ENCODE measurements at places on chromosomes 2 and 18.
A peak's percentile ranks its signal among the peaks of the same experiment; 100 is the strongest.

DNA sequence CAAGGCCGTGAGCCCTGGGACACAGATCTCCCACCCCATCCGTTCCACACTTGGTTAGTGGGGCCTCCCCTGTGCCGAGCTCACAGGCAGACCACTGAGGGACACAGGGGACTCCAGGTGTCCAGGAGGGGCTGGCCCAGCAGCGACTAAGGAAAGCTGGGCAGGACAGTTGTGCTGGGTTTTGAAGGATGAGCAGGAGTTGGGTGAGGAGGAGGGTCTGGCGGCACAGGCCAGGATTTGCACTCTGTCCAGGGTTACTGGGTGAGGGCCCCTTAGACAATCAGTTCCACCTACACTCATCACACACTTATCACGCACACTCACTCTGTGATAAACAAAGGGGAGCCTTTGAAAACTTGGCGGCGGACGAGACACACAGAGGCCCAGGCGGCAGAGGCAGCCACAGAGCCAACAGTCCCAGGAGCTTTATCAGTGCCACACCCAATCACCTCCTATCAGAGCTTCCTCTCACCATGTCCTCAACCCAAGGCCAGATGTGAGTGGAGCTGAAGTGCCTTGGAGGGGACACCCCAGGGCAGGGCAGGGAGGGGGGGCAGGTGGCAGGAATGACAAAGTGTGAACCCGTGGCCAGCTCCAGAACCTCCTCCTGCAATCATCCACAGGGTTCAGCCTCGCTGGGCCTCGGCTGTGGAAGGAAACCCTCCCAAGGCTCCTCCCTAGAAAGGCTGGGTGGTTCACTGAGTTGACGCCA is 26.6 kb downstream of the BIN1 start:
- H3K4me1 ChIP-seq: peaks cover 94% of the 10 kb centered on the region
- peak overlapping the region; percentile 87 for H3K4me3 ChIP-seq
- peak overlapping the region; percentile 89 for H3K27ac ChIP-seq
- H3K36me3 ChIP-seq: peaks cover 10% of the 10 kb centered on the region
- H3K27me3 ChIP-seq: no peaks in the 10 kb centered on the region
- ATAC-seq: peak; percentile 65

- no peaks in the 10 kb centered on the region for H3K27me3 ChIP-seq
- ATAC-seq: no peak
- no peak overlapping the region for H3K4me3 ChIP-seq
- H3K36me3 ChIP-seq: peaks cover 30% of the 10 kb centered on the region
Observed at GRCh38 chr2:157857881-157858280, 18.2 kb downstream of the ACVR1 start.

DNA sequence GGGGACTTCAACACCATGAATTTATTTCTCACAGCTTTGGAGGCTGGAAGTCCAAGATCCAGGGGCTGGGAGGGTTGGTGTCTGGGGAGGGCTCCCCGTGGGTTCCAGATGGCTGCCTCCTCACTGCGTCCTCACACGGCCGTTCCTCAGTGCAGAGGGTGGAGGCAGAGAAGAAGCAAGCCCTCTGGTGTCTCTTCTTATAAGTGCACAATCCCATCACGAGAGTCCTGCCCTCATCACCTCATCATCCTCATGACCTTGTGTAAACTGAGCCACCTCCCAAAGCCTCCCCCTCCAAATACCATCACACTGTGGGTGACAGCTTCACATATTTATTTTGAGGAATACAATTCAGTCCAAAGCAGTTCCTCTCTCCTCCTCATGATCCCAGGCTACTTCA is 26.3 kb downstream of the TMEM163 start:
- ATAC-seq: peak; percentile 80
- H3K4me3 ChIP-seq: no peak overlapping the region
- no peak overlapping the region for H3K27ac ChIP-seq
- H3K36me3 ChIP-seq: no peaks in the 10 kb centered on the region

DNA sequence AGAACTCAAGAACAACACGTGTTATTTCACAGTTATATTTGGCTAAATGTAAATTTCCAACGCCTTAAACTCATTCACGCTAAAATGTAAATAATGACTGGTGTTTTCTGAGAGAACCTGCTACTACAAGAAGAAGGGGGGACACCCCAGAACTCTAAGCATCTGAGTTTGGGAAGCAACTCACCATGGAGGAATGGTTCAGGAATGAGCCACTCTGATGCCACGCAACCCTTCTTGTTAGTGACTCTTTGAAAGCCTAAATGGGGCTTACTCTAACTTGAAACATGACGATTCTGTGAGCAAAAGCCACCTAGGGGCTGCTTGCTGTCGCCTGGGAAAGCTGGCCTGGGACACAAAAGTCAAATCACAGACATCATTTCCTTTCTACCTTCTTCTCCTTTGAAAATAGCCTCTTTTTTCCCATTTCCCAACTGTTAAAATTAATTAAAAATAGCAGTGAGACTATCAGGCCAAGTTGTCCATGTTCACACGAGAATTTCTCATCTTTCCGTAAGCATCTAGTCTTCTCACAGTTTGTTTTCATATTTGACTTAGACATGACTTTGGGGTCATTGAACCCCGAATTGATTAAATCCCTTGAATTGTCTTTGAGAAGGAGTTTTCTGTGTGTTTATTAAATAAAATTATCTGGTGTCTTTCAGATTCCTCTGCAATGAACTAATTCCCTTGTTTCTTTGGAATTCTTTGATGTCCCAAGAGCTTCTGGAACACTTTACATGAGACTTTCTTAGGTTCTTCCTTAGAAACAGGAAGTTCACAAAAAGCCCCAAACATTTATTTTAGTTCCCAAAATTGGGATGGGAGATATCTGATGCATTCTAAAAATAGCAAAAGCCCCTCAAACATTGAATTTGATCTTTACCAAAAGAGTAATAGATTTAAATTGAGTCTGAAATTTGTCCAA is 75.5 kb upstream of the CABLES1 start:
- peaks cover 17% of the 10 kb centered on the region for H3K27me3 ChIP-seq
- no peaks in the 10 kb centered on the region for H3K4me1 ChIP-seq
- no peak for ATAC-seq
- H3K4me3 ChIP-seq: no peak overlapping the region
- no peaks in the 10 kb centered on the region for H3K36me3 ChIP-seq
- H3K27ac ChIP-seq: no peak overlapping the region

- no peaks in the 10 kb centered on the region for H3K27me3 ChIP-seq
- H3K36me3 ChIP-seq: peaks cover 67% of the 10 kb centered on the region
- no peaks in the 10 kb centered on the region for H3K4me1 ChIP-seq
Observed at GRCh38 chr2:126681505-126681904, 25.5 kb downstream of the GYPC start.

- no peaks in the 10 kb centered on the region for H3K27me3 ChIP-seq
- peaks cover 36% of the 10 kb centered on the region for H3K4me1 ChIP-seq
- no peak overlapping the region for H3K4me3 ChIP-seq
- no peak for ATAC-seq
- H3K27ac ChIP-seq: peak overlapping the region; percentile 82
Observed at GRCh38 chr2:197378086-197378485, 56.7 kb downstream of the SF3B1 start.

GRCh38 chr18:2824865-2825264 is 21.9 kb upstream of the EMILIN2 start:
- no peak overlapping the region for H3K4me3 ChIP-seq
- H3K36me3 ChIP-seq: no peaks in the 10 kb centered on the region
- no peaks in the 10 kb centered on the region for H3K4me1 ChIP-seq
- H3K27ac ChIP-seq: no peak overlapping the region
- no peak for ATAC-seq

- H3K4me3 ChIP-seq: no peak overlapping the region
- H3K27ac ChIP-seq: no peak overlapping the region
- H3K36me3 ChIP-seq: no peaks in the 10 kb centered on the region
- H3K4me1 ChIP-seq: no peaks in the 10 kb centered on the region
- peaks cover 51% of the 10 kb centered on the region for H3K27me3 ChIP-seq
- ATAC-seq: no peak
Observed at GRCh38 chr2:202016579-202017227, 17.0 kb upstream of the FZD7 start.

DNA sequence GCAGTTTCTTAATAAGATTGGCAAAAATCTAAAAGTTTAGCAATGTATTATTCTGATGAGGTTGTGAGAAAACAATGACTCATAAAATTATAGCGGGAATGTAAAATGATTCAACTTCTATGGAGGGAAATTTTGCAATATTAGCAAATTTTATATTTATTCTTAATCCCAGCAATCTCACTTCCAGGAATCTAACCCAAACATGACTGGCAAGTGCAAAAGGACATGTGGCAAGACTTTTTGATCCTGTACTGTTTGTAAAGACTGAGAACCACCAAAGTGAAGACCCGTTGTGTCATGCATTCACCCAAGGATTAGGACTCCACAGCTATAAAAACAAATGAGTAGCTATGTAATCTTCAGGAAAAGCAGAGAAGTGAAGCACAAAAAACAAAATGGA is 234.8 kb upstream of the KYNU start:
- H3K27me3 ChIP-seq: no peaks in the 10 kb centered on the region
- H3K27ac ChIP-seq: no peak overlapping the region
- no peaks in the 10 kb centered on the region for H3K36me3 ChIP-seq
- no peak overlapping the region for H3K4me3 ChIP-seq
- no peaks in the 10 kb centered on the region for H3K4me1 ChIP-seq

- peak overlapping the region; percentile 81 for H3K27ac ChIP-seq
- ATAC-seq: no peak
- H3K27me3 ChIP-seq: no peaks in the 10 kb centered on the region
- no peaks in the 10 kb centered on the region for H3K36me3 ChIP-seq
Observed at GRCh38 chr2:174552880-174553279, 44.7 kb downstream of the WIPF1 start.

GRCh38 chr2:16031848-16032159 is 91.5 kb downstream of the MYCN start:
- H3K4me1 ChIP-seq: no peaks in the 10 kb centered on the region
- H3K4me3 ChIP-seq: no peak overlapping the region
- H3K27ac ChIP-seq: no peak overlapping the region
- ATAC-seq: no peak
- H3K27me3 ChIP-seq: no peaks in the 10 kb centered on the region

DNA sequence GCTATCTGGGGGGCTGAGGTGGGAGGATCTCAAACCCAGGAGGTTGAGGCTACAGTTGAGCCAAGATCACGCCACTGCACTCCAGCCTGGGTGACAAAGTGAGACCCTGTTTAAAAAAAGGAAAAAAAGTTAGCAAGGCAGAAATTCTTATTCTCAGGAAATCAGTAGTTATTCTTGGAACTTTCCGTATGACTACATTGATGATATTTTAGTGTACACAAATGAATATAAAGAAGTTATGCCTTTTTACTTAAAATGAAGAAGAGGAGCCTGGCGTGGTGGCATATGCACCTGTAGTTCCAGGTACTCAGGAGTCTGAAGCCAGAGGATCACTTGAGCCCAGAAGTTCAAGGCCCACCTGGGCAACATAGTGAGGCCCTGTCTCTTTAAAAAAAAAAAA is 7.4 kb downstream of the SPDYA start:
- no peak for ATAC-seq
- no peak overlapping the region for H3K27ac ChIP-seq
- H3K27me3 ChIP-seq: no peaks in the 10 kb centered on the region
- H3K4me3 ChIP-seq: no peak overlapping the region
- H3K36me3 ChIP-seq: no peaks in the 10 kb centered on the region

DNA sequence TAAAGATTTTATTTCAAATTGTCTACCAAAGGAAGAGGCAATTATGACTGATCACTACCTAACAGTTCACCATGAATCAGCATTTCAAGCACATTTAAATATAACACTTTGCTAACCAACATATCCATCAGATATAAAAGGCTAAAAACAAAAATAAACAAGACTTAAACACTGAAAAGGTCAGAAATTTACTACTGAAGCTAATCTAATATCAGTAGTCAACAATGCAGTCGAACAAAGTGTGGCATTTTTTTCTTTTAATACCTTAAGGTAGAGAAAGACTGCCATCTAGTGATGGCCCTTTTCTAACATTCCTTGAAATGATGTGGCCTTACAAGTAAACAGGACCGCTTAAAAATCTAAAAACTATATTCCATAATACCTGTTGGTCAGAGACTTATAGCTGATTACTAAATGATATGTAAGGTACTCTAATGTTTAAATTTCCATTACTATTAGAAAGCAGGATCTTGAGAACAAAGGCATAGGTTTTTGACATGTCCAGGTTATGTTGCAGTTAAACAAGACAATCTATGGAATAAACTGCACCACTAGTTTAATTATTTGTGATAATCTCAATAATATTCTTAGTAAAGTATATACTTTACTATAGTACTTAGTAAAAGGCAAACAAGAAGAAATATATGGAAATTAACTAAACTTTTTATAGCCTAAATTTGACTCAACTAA is 80.0 kb downstream of the EXOC6B start:
- H3K4me3 ChIP-seq: no peak overlapping the region
- H3K27ac ChIP-seq: no peak overlapping the region
- H3K27me3 ChIP-seq: no peaks in the 10 kb centered on the region
- no peaks in the 10 kb centered on the region for H3K36me3 ChIP-seq
- ATAC-seq: no peak
